ENCODE measurements at places on chromosomes 5 and 9.
A peak's percentile ranks its signal among the peaks of the same experiment; 100 is the strongest.

DNA sequence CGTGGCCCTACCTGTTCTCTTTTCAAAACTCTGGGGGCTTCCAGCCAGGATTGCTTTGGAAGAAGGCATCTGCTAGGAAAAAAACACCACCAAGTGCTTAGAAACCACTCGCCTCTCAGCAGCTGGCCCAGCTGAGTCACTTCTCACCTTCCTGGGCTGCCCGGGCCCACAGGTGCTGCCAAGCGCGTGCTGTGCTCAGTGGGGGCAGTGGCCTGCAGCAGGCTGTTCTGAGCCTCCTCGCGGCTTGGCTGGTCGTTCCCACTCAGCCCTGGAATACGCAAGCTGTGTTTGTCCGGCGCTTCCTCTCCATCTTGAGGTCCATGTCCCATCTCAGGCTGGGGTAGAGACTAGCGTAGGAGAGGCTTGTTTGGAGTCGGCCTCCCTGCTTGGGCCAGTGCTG is 102.5 kb upstream of the FCN2 start:
- no peak for DNase-seq

GRCh38 chr9:84993105-84993504 is 323.6 kb downstream of the NTRK2 start:
- no peak for DNase-seq

DNA sequence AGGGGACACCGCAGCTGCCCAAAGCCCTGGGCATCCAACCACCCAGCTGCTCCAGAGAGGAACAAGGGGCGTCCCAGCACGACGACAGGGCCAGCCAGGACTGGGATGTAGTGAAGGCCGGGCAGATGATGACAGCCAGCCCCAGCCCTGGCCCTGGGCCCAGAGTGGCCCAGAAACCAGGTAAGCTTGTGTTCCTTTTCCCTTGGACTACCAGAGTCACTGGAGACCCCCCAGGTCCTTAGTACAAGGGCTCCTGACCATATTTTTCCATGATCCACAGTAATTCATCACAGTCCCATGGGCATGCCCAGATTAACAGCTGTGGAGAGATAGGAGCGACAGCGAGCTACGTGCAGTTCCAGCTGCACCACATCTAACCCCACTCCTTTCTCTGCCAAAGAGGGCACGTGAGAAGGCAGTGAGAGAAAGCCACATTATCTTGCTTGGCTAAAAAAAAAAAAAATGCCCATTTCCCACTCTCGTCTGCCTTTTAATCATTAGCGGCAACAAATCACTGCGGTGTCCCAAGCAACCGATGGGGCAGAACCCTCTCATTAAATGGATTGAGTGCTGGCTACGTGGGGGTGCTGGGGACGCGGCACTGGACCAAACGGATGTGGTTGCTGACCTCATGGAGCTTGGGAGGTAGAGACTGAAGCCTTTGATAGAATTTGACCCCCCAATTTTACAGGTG is 21.7 kb upstream of the SYNPO start:
- DNase-seq: no peak

DNA sequence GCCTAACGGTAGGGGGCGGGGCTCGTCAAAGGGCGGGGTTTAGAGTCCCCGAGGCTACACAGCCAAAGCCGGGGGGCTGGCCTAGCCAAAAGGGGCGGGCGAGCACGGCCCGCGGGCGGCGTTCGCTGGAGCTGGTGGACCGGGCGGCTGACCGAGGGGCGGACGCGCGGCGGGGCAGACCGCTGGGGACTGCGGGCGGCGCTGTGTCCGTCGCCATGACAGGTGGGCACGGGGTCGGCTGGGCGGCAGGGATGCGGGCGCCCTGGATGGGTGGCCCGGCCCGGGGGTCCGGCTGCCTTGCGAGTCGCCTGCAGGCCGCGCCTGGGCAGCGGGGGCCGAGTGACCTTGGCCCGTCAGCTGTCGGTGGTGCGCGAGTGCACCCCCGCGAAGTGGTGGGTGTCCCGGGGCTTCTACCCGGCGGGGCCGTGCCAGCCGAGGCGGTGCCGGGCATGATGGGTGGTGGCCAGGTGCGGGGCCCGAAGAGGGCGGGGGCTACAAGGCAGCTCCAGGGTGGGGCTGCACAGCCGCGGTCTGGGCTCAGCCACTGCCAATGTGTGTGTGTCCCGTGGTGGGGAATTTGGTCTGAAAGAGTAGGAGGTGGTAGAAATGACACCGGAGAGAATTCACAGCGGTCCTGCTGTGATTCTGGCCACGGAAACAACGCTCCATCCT is at the start of gene CARD19:
Gene CARD19, plus strand, starts transcription at position 87 of the 672 bp plus-strand sequence. Its CDS starts 129 bp downstream, at position 216.
- peak; percentile 61 for DNase-seq

DNA sequence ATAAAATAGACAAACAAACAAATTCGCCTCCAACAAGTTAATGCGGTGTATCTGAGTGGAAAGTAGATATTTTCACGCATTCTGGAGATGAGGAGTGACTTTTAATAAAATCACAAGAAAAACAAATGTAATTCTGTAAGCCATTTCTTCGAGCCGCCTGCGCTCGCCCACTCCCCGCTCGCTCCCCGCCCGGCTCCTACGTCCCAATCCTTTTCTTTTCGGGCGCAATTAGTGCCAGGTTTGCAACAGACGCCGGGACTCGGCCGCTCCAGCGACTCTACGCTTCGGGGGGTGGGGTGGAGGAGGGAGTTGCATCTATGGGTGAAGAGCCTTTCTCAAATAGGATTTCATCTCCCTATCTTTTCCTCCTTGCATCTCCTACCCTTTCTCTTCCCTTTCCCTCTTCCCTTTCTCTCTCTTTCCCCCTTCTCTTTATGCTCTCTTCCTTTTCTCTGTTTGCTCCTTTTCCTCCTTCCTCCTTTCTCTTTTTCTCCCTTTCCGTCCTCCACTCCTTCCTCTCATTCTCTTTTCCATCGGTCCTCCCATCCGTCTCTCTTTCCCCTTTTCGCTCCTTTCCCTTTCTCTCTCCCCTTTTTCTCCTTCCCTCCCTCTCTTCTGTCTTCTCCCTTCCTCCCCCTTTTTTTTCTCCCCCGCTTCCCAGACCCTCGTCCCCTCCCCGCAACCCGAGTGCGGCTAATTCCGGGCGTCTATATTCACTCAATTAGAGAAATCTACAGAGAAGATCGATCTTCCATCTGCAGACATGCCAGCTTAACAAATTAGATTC is 6.1 kb upstream of the OTP start:
- peak; percentile 6 for DNase-seq

GRCh38 chr9:109735801-109736200 is 44.2 kb upstream of the PALM2AKAP2 start:
- DNase-seq: no peak

DNA sequence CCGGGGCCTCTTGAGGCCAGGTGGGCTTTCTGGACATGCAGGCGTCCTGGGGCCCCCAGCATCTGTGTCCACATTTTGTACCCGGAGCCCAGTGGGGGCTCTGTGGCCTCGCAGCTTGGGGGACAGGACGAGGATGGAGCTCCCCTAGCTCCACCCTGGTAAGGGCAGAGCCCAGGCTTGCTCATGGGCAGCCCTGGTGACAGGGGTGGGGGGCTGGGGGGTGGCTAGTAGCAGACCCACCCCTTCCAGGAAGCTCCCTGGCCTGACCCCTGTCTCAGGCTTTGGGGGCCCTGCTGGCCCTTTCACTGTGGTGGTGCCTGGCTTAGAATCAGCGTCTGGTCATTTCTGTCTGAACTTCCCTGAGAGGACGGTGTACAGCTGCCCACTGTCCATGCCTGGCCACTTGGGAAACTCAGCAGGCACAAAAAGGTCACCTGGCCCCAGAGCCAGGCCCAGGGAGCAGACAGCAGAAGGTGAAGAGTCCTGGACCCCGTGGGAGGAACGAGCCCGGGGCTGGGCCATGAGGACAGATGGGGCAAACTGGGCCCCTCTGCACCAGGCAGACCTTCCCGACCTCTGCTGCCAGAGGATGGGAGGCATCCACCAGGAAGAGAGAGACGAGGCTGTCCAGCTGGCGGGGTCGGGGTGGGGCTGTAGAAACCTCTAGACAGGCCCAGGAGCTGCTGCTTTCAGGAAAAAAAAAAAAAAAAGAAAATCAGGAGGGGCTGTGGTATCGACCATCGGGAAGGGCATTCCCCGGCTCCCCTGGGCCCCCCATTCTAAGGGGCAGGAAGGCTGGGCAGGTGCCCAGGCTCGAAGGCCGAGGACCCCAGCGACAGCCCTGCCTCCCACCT is 52.8 kb downstream of the EXD3 start:
- no peak for DNase-seq

GRCh38 chr9:71249729-71250317 is 128.4 kb upstream of the TRPM3 start:
- peak; percentile 51 for DNase-seq

GRCh38 chr9:12963537-12963936 is 188.7 kb downstream of the LURAP1L start:
- DNase-seq: no peak

GRCh38 chr5:95432779-95433178 is 41.6 kb downstream of the FAM81B start:
- no peak for DNase-seq

- no peak for DNase-seq
Measured at GRCh38 chr9:108463932-108464606, 391.7 kb downstream of the ACTL7B start.
